AG08395 (cell line): ENCODE measurements at places on chromosomes 4 and X.

DNA sequence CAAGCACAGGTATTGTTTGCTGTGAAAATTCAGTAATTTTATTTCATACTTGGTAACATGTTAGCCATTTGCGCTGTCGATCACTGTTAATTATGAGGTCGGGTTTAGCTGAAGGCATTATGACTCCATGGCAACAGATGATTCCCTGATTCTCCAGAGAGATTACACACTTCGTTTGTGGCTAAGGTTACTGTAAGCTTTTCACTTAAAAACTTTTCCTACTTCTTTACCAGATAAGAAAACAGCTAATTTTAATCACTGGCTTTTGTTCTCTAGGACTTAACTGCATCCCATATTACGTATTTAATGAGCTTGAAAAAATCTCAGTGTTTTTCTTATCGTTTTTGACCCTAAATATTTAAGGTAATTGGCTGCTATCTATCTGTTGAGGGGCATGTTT is 2.1 kb downstream of the GSTCD start:
- DNase-seq = no peak

DNA sequence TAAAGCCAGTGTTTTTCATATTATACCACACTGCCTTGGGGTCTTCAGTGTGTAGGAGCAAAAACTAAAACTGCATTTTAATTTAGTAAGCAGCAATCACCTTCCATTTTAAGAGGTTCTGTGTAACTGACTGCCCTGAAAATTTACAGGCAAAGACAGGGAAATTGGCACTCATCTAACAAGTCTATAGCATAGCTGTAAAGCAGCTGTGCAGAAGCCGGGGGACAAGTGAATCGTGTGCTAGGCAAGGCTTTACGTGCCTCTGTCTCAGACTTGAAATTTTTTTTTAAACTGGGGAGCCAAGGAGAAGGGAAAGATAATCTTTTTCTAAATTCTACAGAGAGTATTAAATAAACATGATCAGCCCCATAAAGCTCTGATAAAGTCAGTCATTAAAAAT is 39.7 kb downstream of the TSPAN5 start:
- no peak for DNase-seq

GRCh38 chrX:28981952-28982351 is 394.7 kb downstream of the IL1RAPL1 start:
- no peak for DNase-seq

GRCh38 chr4:7208509-7209451 is 16.4 kb downstream of the SORCS2 start:
- DNase-seq = no peak

- no peak for DNase-seq
Measured at GRCh38 chrX:77900688-77901087, 1.4 kb downstream of the COX7B start.

DNA sequence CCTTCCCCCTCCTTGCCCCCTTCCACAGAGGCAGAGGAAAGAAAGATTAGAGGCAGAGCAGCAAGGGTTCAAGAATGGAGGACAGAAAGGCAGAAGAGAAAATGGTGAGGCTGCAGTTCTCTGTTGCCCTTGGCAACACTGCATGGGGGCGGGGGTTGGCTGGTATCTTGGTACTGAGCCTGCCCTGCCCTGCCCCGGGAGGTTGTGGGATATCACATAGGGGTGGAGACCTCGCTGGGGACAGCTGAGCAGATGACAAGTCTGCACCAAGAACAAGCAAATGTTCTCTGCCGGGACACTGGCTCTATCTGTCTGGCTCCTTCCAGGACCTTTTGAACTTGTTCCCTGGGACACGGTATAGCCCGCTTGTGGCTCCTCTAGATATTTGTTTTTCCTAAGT is 39.8 kb downstream of the NHS start:
- no peak for DNase-seq

DNA sequence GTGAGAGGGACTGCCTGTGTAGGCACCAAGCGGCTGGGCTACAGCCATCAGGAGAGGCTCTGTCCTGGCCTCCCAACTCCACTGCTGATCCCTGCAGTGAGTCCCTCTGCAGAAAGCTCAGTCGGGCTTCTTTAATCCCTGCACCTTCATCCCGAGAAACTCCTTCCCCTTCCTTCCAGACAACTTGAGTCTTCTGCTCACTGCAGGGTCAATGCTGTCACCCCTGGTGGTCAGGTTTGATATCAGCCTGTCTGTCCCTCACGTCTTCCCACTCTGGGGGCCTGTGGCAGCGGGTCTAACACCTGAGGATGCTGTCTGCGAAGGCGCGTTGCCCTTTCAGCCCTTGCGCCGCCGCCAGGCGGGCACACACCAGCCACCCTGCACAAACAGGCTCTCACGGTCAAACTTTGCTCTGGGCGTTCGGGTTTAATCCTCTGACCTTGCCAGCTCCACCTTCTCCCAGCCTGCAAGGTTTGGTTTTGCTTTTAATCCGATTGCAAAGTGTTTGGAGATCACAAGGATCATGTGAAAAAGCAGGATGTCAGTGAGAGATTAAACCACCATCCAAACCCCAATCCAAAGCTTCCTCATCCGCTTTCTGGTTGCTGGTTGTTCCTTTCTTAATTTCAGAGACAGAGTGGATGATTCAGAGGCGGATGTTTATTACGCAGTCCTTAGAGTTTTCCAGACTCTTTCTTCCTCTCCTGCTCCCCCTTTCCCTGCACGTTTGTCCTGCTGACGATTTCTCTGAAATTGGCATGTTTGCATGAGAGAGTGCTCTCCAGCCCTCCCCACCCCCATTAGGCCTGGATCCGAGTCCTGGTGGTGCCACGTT is 74.8 kb upstream of the SLC34A2 start:
- no peak for DNase-seq

DNA sequence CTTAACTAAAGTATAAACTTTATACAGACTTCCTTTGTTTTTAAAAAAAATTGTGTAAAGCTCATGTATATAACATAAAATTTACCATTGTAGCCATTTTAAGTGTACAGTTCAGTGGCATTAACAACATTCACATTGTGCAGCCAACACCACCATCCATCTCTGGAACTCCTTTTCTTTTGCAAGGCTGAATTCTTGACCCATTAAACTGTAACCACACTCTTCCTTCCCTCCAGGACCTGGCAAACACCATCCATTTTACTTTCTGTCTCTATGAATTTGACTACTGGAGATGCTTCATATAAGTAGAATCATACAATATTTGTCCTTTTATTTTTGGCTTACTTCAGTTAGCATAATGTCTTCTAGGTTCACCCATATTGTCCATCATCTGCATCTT is 104.7 kb downstream of the RASL11B start:
- DNase-seq = peak; percentile 23

GRCh38 chr4:184812199-184812542 is 13.6 kb downstream of the ACSL1 start:
- DNase-seq = no peak

GRCh38 chrX:3145716-3146115 is 104.4 kb downstream of the ARSF start:
- no peak for DNase-seq

DNA sequence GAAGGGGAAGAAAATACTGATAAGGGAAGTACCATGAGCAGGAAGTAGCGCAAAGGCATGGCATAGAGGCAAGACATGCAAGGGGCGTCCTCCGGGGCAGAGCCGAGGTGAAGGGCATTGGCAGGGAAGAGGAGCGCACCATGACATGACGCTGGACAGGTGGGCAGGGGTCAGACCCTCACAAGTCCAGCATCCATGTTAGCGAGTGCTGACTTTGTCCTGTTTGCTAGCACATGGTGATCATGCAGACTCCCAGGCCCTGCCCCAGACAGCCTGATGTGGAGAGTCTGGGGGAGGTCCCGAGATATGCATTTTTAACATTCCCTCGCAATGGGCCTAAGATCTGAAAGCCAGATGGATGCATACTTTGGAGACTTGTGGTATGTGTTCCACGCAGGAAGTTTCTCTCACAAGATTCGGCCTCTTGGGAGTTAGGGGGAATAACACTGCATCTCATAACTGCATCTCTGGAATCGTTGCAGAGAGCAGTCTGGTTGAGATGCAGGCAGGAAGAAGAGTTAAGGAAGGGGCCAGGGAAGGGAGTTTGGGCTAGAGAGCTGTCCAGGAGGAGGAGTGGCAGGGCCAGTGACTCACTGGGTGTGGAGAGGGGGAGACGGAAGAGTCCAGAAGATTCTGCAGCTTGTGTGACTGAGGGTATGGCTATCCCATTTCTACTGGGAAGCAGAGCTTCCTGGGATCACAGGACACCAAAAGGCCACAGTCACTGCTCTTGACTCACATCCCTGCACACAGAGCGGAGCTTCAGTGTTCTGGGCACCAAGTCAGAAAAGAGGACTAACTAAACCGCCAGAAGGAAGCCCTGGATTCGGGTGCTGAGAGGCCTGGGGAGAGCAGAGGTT is 59.7 kb downstream of the FAM184B start:
- DNase-seq = peak; percentile 91

DNA sequence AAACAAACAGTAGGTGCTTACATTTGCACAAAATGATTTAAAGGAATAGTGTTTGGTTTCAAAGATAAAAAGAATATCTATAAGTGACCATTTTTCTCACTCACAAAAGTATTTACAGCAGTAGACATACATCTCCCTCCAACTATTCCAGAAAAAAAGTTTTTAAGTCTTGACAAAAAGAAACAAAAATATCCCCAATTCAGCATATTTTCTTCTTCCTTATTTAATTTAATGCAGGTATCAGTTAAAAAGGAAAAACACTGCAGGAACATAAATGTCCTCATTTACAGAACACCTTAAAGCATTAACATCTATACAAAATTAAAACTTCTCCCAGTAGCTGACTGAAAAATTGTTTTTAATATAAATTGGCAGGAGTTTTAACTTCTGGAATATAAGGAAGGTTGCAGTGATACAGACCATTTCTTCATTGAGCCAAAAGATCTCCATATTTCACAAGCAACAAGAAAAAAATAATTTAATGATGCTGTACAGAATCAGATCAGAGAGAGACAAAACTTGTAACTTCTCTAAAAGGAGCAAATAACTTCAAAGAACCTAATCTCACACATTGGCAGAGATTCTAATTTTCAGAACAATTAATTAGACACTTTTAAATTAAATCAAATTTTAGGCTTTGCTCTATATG is 4.3 kb downstream of the MAB21L2 start:
- no peak for DNase-seq

DNA sequence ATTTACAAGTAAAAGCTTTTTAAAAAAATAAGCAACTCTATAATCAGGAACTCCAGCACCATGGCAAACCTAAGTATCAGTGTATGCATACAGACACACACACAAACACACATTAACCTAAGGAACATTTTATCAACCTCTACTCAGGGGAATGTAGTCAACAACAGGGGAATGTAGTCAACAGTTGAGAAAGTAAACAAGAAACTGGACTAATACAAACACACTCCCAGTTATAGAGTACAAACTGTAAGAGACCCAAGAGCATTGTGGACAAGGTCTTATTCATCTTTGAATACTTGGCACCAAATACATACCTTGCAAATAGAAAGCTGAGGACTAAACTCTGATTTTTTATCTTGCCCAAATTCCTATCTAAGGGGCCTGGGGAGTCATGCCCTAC is 36.2 kb downstream of the PAPSS1 start:
- no peak for DNase-seq

GRCh38 chr4:60657807-60658206 is 542.3 kb upstream of the ADGRL3 start:
- no peak for DNase-seq

DNA sequence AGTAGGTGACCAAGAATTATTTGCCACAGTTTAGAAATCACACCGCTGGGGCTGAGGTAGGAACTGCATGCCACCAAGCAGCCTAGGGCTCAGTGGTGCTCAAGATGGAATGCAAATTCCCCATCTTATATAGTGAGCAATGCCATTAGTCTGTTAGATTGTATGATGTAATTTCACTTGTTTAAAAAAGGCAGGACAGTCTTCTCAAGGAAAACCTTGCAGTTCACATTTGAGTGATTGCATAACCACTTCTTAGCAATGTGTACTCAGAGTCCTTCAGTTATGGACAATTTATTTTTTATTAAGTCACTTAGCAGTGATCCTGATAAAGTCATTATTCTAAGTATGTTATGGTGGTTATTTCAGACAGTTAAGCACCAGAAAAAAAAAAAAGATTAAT is 142.9 kb upstream of the SFRP2 start:
- DNase-seq = peak; percentile 65

- DNase-seq = no peak
Measured at GRCh38 chrX:110803506-110803905, 7.9 kb upstream of the CHRDL1 start.

- DNase-seq = peak; percentile 59
Measured at GRCh38 chr4:57044996-57045395, 65.2 kb downstream of the IGFBP7 start.

GRCh38 chrX:13119386-13119785 is 75.0 kb upstream of the FAM9C start:
- peak; percentile 55 for DNase-seq

- DNase-seq = peak; percentile 24
Measured at GRCh38 chrX:10769696-10770619, 149.6 kb upstream of the MID1 start.

DNA sequence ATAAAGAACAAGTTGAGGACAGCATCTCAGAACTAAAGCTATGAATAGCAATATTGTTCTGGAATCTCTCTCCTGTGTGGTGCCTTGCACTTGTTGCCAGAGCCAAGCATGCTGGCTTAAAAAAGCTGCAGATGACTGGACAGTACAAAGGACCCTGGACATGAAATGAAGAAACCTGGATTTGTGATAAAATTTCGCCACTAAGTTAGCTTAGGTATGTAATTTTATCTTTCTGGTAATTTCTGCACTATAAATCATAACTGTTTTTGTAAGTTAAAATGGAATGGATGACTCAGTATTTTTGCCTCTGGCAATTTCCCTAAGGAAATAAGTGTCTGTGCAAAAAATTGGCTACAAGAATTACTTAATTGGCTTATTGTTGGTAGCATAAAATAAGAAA is 317.2 kb downstream of the CAMK2D start:
- DNase-seq = peak; percentile 2

DNA sequence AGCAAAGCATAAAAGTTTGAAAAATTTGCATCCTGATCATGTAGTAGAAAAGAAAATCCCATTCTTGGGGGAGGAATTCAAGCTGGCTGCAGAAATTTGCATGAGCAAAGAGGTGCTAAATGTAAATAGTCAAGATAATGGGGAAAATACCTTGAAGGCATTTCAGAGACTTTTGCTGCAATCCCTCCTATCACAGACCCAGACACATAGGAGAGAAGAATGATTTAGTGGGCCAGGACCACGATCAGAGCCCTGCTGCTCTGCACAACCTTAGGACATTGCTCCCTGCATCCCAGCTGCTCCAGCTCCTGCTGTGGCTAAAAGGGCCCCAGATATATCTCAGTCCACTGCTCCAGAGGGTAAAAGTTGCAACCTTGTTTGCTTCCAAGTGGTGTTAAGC is 1439.7 kb upstream of the AGA start:
- DNase-seq = no peak

- no peak for DNase-seq
Measured at GRCh38 chr4:25590171-25590570, 65.5 kb upstream of the SLC34A2 start.
